AG04450 (cell line): ENCODE measurements at places on chromosomes 1 and 21.

DNA sequence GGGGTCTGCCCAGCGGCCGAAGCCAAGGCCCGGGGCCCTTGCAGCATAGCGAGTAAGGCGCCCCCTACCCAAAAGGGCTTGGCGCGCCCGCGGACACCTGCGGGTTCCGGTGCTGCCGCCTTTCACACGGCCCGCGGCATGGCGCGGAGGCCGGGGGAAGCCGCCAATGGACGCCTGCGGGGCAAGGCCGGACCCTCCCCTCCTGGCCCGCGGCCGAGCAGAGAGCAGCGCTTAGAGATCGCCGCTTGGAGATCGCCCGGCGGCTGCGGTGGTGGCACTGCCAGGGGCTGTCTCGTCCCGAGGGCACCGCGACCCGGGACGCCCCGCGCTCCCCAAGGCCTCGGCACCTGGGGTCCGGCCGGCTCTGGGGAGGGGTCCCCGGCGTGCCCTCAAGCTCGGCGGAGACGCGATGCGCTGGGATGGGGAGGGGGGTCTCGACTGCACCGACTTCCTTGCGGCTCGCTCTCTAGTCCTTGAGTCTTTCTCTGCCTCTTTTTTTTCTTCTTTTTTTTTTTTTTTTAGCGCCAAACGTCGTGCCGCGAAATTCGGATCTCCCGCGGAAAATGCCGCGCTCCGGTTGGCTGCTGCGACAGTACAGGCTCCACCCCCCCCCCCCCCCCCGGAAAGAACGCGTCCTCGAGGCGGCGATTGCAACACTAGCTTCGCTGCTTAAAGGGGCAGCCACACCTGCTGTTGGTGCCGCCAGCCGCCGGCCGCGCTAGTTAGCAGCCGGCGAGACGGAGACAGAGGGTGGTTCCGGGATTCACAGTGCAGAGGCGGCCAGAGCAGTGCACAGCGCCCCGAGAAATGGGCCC is at the start of gene E2F2:
E2F2 (minus strand) TSS at position 487 of the 815 bp plus-strand sequence; CDS start at position 47, 440 bp downstream.
- peak; percentile 56 for DNase-seq

DNA sequence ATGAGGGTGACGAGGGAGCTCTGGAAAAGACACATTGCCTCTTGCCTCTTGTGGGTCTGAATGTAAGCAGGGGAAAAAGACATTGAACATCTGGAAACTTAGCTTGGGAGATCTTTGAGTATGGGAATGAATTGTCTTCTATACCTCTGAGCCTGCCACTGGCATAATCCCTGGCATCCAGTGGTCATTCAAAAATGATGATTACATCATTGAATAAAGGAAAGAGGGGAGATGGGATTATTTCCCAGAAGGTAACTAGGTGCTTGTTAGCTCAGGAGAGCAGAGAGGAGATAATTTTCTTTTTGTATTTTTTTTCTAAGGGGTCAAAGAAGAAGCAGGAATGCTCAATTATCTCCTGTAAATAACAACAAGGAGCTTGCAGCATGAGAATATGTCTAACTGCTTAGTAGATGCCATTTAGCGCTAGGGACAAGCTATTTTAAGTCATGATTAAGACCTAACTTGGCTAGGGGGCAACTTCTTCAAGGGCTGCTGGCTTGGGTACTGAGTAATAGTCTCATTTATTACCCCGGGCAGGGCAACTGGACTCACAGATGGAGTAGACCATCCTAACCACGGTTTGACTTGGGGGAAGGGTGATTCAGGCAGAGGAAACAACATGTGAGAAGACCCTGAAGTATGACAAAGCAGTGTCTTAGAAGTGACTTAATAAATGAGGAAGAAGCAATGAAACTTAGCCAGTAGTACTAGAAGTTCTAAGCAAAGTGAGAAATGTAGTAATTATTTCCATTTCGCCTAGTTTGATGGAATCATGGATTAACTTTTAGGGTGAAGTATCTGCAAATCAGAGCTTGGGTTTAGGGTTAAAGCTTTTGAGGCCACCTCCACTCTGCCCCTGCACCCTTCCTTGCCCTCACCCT is 11.0 kb upstream of the XCL2 start:
- no peak for DNase-seq

DNA sequence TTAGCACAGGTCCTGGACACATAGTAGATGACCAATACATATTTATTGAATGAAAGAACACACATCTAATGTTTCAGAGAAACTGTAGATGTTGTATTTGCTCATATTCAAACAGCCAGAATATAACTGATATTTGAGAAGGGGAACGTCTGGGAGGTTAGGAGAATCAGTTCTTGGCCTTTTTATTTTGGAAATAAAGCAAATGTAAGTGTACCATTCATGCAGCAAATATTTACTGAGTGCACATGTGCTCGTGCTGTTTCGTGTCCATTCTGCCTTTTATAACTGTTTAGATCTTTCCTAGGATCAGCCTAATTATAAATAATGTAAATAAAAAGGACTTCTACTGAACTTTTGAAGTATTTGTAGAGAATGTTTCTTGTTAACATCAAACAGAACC is 103.8 kb downstream of the GREM2 start:
- DNase-seq: no peak

DNA sequence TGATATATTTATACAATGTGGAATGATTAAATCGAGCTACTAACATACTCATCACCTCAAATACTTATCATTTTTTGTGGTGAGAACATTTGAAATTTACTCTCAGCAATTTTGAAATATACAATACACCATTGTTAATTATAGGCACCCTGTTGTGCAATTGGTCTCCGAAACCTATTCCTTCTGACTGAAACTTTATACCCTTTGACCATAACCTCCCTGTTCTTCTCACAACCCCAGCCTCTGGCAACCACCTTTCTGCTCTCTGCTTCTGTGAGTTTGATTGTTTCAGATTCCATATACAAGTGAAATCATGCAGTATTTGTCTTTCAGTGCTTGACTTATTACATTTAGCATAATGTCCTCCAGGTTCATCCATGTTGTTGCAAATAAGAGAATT is 49.5 kb downstream of the SETD4 start:
- DNase-seq: no peak

DNA sequence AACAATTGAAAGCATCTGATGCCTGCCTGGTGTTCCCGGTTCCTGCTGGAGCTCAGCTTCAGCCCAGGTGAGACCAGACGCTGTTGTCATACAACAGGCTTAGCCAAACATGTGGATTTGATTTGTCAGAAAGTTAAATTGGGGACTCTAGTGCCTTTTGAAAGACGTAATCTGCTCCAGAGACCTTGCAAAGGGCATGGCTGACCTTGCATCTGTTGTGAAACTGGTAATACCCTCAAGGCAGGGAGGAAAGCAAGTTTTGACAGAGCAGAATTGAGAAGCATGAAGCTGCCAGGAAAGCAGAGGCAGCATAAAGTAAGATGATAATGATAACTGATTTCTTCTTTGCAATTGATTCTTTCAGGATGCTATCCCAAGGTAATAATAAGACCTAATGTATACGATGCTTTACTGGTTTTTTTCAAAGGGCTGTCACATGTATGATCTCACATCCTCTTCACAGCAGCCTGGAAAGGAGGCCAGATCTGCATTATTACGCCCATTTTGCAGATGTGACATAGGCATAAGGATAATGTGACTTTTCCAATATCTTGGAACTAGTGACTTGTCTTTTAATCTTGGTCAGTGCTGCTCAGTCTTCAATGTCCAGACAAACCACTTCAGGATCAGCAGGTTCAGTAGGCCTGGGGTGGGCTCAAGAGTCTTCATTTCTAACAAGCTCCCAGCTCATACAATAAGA is 24.7 kb upstream of the CNN3 start:
- no peak for DNase-seq

- no peak for DNase-seq
These were observed 41.4 kb upstream of the LMX1A start for GRCh38 chr1:165397944-165398343.
